ENCODE measurements at places on chromosomes 12 and 14. TPM values are rescaled to one million over a fixed set of nuclear protein-coding genes. Genes with fewer than 3 reads are reported as not detected.

Gene PPHLN1
- total RNA-seq, result 58.5 TPM

Gene RASAL1
- 0.46 TPM for total RNA-seq

Gene PTPRO
- total RNA-seq, result not detected

Gene NUP107
- total RNA-seq, result 80.9 TPM

Data from A549 treated with Hydrocortisone at 1 μM for 4 hours (cell line).